Activated CD4-positive, alpha-beta T cell treated with anti-CD3 and anti-CD28 coated beads, Interleukin-2, amount 10 ng/mL, durations not matched to agents 7 days and 5 days (primary cell): ENCODE measurements at places on chromosomes 2 and 18. TPM values are rescaled to one million over a fixed set of nuclear protein-coding genes. Genes with fewer than 3 reads are reported as not detected.

GRCh38 chr2:62785216-62785615 lies 79.7 kb downstream of the EHBP1 start:
- no peak overlapping the region for H3K27ac ChIP-seq
- no peak overlapping the region for H3K4me3 ChIP-seq
- no peak for DNase-seq
- H3K27me3 ChIP-seq = no peaks in the 10 kb centered on the region

- H3K36me3 ChIP-seq = peaks cover 17% of the 10 kb centered on the region
- peak overlapping the region; percentile 26 for H3K4me3 ChIP-seq
- peaks cover 51% of the 10 kb centered on the region for H3K4me1 ChIP-seq
- no peaks in the 10 kb centered on the region for H3K27me3 ChIP-seq
- peak overlapping the region; percentile 80 for H3K27ac ChIP-seq
Measured at GRCh38 chr2:26068602-26069298, 34.9 kb downstream of the RAB10 start.

RABL2A gene
- total RNA-seq = 17.9 TPM

GRCh38 chr2:62554440-62554839 lies 48.4 kb upstream of the TMEM17 start:
- no peaks in the 10 kb centered on the region for H3K36me3 ChIP-seq
- H3K4me3 ChIP-seq = no peak overlapping the region
- no peak for DNase-seq
- no peaks in the 10 kb centered on the region for H3K4me1 ChIP-seq

DNA sequence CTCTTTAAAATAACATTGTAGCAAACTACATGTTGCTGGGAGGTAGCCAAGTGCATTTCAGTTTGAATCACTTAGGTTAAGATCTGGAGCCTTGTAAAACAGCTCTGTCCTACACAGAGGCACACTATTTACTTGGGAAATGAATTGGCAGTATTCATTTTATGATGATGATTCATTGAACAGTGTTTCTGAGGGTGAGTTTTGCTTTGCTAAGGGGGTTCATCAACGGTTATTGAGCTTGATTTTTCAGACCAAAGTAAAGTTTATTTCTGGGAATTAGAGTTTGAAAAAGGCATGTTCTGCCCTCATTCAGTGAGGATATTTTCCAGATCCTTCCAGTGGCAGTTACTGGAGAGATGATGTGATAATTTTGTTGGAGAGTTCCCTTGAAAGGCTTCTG lies 55.6 kb downstream of the CCDC85A start:
- H3K27me3 ChIP-seq = no peaks in the 10 kb centered on the region
- no peak overlapping the region for H3K4me3 ChIP-seq
- DNase-seq = no peak

DNA sequence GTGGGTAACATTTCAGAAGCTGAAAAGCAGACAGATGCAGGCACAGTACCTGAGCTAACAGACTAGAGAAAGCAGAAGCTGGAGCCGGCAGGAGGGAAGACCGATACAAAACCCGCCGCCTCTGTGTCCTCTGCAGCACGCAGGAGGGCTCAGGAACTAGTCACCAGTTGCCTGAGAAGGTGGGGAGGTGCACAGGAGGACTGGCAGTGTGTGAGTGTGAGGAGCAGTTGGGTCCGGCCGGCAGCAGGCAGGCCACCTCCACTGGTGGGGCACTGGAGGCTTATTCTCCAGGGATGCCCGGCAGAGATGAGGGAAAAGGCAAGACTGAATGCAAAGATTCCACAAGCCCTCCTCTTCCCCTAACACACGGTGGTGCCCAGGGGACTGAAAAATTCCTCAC lies 18.2 kb downstream of the ERCC3 start:
- H3K4me1 ChIP-seq = peaks cover 11% of the 10 kb centered on the region
- DNase-seq = no peak
- no peak overlapping the region for H3K4me3 ChIP-seq
- H3K36me3 ChIP-seq = peaks cover 59% of the 10 kb centered on the region
- H3K27ac ChIP-seq = no peak overlapping the region

GRCh38 chr2:156486147-156486546 lies 50.0 kb downstream of the GPD2 start:
- no peak for DNase-seq
- peaks cover 5% of the 10 kb centered on the region for H3K36me3 ChIP-seq
- H3K27me3 ChIP-seq = no peaks in the 10 kb centered on the region
- H3K27ac ChIP-seq = no peak overlapping the region
- peaks cover 34% of the 10 kb centered on the region for H3K4me1 ChIP-seq

DNA sequence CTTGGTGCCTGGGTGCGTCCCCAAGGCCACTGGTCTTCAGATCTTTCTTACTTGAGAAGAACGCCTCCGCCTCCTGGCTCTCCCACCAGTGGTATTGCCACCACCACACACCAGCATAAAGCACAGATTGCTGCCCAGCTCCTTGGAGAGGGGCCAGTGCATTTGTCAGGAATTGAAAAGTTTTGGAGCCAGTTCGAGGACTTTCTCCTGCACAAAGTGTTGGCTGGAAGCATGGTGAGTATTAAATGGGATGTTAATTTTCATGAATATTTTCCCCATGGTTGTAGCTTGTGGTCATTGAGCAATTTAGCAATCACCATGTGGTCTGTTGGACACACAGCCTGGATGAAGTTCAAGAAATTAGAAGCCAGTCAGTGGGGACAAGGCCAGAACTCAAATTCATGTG lies 684.6 kb upstream of the FANCL start:
- DNase-seq = no peak
- H3K27ac ChIP-seq = no peak overlapping the region
- H3K4me1 ChIP-seq = no peaks in the 10 kb centered on the region
- H3K4me3 ChIP-seq = no peak overlapping the region
